ENCODE measurements at places on chromosomes 16 and 17.

GRCh38 chr17:40355804-40356758 is 8.5 kb downstream of the GJD3 start:
- no peak for DNase-seq

- no peak for DNase-seq
Measured at GRCh38 chr17:32156656-32157055, 14.4 kb downstream of the RHOT1 start.

- DNase-seq, result no peak
Measured at GRCh38 chr17:3921502-3922319, 5.4 kb upstream of the P2RX1 start.

DNA sequence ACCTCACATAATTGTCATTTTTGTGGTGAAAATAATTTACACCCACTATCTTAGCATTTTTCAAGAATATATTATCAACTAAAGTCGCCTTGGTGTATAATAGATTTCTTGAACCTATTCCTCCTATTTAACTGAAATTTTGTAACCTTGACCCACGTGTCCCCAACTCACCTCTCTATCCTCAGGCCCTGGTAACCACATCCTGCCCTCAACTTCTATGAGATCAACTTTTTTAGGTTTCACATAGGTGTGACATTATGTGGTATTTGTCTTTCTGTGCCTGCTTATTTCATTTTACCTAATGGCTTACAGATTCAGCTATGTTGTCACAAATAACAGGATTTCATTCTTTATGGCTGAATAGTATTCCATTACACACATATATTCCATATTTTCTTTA is 73.0 kb upstream of the CNTNAP4 start:
- DNase-seq, result no peak

GRCh38 chr17:33228548-33228947 is 64.5 kb downstream of the ASIC2 start:
- DNase-seq, result no peak

- DNase-seq, result no peak
Measured at GRCh38 chr17:11332706-11333105, 91.7 kb downstream of the SHISA6 start.

DNA sequence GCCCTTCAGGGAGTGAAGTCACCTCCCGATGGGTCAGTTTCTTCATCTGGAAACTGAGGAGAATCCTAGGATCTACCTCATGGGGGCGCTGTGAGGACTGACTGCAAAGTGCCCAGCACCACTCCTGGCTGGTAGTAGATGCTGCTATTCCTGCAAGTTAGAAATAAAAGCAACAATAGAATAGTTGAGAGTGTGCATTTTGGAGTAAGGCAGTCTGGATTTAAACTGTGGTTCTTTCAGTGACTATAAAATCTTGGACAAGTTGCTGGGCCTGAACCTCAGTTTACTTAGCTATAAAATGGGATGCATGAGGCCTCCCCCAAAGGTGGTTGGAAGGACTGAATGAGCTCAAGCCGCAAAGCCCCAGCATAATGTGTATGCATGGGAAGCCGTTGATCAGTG is 70.6 kb downstream of the CYB5B start:
- peak; percentile 35 for DNase-seq

GRCh38 chr16:4399001-4399730 is 17.2 kb downstream of the CORO7 start:
- DNase-seq, result no peak

DNA sequence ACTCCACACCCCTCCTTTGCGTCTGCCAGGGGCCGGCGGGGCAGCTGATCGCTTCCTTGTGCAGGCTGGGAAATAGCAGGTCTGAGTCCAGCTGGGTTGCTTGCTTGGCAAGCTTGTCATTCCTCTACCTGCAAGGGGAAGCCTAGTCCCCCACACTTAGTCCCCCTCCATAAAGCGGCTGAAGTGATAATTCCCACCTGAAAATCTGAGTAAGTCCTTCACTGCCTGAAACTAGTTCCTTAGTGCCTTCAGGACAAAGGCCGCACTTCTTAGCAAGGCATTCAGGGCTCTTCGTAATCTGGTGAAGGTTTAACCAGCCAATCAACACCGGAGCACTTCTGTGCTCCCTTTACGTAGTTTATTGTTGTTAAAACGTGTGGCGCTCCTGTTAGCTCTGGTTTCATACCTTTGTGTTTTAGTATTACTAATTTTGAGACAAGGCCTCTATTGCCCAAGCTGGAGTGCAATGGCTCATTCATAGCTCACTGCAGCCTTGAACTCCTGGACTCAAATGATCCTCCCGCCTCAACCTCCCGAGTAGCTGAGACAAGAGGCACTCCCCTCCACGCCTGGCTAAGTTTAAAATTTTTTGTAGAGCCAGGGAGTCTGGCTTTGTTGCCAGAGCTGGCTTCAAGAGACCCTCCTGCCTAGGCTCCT is 817 bp downstream of the PSKH1 start:
- DNase-seq, result no peak

DNA sequence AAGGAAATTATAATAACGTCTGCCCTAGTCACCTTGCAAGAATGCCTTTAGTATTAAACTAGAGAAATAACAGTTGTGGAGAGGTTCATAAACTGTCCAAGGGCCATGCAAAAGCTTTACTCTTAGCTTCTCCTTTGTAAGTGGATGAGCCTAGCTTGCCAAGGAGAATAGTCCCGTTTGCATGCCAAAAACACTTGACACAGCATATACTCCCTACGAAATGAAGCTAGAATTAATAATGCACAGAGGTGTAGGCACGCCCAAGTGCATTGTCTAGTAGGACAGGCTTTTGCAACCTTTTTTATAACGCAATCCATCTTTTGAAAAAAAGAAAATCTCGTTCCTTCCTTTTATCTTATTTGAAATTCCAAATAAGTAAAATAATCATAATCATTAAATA is 12.8 kb upstream of the CDRT4 start:
- DNase-seq, result no peak

DNA sequence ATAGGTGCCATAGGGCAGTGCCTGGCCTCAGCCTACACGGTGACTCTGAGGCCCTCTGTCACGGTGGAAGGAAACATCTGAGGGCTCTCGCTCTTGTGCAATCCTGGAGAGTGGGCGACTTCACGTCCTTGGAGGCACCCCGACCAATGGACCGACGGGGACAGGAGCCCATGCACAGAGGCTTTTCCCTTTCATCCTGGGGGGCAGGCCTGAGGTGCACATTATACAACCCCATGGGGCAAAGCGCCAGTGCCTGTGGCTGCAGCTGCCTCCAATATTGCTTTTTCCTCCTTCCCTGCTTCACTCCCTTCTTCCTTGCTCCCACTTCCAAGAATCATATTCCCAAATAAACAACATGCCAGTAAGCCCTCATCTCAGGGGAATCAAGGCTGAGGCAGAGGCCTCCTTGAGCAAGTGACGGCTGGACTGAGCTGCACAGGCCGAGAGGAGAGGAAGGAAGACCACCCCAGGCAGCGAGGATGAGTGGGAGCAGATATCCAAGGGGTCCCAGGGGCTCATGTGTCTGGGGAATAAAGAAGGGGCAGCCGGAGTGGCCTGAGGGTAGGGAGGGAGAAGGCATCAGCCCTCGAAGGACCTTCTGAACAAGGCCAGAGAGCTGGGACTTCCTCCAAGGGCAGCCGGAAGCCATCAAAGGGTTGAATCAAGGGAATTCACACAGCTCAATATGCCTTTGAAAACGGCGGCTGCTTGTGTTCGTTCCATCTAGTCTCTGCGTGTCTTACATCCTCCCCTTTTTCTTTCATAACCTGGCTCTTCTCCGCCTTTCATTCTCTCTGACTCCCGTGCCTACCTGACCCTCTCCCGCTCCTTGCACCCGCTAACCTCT is 42.6 kb upstream of the RPL38 start:
- DNase-seq, result no peak

- peak; percentile 66 for DNase-seq
Measured at GRCh38 chr17:59329176-59330052, 2.0 kb upstream of the YPEL2 start.

GRCh38 chr16:1297018-1297696 is 12.3 kb upstream of the UBE2I start:
- peak; percentile 14 for DNase-seq

- DNase-seq, result no peak
Measured at GRCh38 chr16:75929046-75929445, 202.8 kb upstream of the CPHXL start.

DNA sequence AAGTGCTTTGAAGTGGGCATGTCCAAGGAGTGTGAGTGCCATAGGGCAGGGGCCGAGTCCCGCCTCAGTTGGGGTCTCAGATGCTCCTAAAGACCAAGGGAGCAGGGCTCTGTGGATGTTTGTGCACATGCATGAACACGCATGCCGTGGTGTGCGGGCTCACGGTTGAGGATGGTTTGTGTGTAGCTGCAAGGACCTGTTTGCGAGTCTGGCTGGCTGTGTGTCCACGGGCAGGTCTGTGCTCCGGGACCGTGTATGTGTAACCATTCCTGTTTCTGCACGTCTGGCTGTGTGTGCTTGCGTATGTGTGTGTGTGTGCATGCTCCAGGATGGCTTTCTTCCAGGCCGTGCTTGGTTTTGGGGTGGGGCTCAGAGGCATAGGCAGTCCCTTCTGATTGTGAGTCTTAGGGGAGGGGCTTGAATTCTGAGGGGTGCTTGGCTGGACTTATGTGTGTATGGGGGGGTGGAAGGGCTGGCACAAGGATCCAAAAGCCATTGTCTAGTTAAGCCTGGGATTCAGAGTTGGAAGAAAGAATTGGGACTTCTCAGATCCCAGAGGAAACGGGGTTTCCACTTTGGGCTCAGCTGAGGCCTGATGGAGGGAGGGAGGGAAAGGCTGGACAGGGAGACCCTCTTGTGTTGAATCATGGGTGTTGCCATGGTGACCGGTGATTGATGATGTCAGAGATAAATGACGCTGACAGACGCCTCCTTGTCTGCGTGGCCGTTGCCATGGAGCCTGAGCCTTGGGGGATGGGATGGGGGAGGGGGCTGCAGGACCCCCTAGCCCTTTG is 14.4 kb downstream of the GJD3 start:
- no peak for DNase-seq

DNA sequence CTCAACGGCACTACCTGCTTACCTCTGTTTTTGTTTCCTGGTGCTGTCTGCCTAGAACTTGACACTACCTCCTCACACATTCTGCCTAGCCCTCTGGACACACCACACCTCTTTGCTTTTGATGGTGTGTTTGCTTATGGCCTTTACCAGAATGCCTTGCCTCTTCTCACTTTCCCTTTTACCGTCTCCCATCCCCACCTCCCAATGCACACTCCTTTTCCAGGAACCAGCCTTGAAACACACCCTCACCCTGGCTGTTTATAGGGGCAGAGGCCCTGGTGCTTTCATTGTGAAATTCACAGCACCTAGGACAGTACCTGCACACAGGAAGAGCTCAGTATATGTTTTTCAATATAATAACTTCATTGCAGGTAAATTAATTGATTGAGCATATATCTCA is 56.2 kb downstream of the MAP2K6 start:
- no peak for DNase-seq

- no peak for DNase-seq
Measured at GRCh38 chr17:74758848-74759168, 10.4 kb downstream of the NHERF1 start.

- peak; percentile 6 for DNase-seq
Measured at GRCh38 chr17:57530508-57530907, 214.6 kb downstream of the CCDC182 start.

- DNase-seq, result no peak
Measured at GRCh38 chr17:80573701-80574100, 29.1 kb downstream of the RPTOR start.

- DNase-seq, result no peak
Measured at GRCh38 chr16:47571711-47572110, 110.6 kb downstream of the PHKB start.

DNA sequence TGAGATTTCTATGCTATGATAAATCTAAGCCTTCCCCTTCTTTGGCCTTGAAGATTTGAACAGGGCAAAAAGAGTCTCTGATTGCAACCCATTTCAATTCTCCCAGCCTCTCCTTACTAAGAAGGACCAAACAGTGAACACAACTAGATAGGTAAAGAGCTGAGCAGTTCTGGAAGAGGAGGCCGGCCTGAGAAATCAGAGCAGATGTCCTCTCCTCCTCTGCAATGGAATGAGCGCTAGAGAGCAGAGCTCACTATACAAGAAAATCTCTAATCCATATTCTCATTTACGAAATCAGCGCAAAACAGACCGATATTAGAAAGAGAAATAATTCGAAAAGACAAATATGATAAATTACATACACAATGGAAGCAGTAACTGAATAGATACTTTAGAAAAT is 124.2 kb downstream of the CDK5R1 start:
- DNase-seq, result no peak

GRCh38 chr17:55632893-55633292 is 89.8 kb downstream of the TMEM100 start:
- DNase-seq, result no peak

- DNase-seq, result no peak
Measured at GRCh38 chr16:84312783-84313382, 18.2 kb downstream of the WFDC1 start.

- no peak for DNase-seq
Measured at GRCh38 chr17:48174833-48175523, 67.4 kb downstream of the SNX11 start.

GRCh38 chr16:27999687-28000086 is 63.8 kb downstream of the GSG1L start:
- no peak for DNase-seq

- DNase-seq, result no peak
Measured at GRCh38 chr16:77939968-77940367, 82.4 kb upstream of the CLEC3A start.

- no peak for DNase-seq
Measured at GRCh38 chr16:57026778-57027062, 37.4 kb downstream of the NLRC5 start.

- DNase-seq, result no peak
Measured at GRCh38 chr17:32894245-32894644, 17.3 kb upstream of the MYO1D start.

DNA sequence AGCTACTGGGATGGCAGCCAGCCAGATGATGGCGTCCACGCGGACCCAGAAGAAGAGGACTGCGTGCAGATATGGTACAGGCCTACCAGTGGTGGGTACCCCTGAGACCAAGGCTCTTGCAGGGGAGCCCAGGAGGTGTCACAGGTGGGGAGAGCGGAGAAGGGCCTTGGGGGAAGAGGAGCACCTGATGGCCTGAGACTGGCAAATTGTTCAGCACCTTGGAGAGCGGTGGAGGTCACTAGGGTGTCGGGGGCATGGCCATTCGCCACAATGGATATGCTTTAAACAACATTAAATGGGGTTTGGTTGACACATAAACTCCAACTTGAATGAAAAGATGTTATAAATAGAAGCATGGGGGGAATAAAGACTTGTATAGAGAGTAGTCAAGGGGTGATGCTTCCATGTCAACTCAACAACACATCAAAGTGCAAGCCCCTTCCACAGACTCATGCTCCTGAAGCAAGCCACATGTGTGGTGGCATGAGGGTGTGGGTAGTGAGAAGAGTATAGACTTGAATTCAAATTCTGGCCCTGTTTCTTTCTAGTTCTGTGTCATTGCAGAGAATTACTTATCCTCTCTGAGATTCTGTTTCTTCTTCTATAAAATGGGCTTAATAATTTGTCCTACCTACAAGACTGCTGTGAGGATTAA is 22.2 kb downstream of the CLEC19A start:
- no peak for DNase-seq

DNA sequence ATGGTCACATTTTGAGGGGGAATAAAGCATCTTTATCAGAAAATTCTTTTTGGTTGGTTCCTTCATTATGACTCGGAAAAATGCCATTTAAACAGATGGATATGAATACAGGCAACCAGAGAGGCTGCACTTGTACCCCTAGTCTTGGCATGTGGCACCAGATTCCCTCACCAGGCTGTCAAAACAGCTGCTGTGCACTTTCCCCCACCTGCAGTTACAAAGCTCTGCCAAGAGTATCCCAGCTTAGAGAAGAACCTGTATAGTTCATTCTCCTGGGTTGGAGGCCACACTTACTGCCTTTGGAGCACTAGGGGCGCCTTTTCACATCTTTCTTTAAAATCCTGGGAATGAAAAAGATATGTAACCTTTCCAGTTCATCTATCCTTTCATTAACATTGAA is 190.3 kb downstream of the KIF2B start:
- no peak for DNase-seq
